ENCODE measurements at places on chromosomes 13 and 19.
A peak's percentile ranks its signal among the peaks of the same experiment; 100 is the strongest.

GRCh38 chr13:111143865-111144540, 28.9 kb downstream of the ARHGEF7 start:
- DNase-seq, result no peak

- DNase-seq, result peak; percentile 47
Measured at GRCh38 chr19:18058208-18059009, 28.3 kb downstream of the IL12RB1 start.

GRCh38 chr13:92954746-92955145, 271.9 kb upstream of the GPC6 start:
- DNase-seq, result no peak

DNA sequence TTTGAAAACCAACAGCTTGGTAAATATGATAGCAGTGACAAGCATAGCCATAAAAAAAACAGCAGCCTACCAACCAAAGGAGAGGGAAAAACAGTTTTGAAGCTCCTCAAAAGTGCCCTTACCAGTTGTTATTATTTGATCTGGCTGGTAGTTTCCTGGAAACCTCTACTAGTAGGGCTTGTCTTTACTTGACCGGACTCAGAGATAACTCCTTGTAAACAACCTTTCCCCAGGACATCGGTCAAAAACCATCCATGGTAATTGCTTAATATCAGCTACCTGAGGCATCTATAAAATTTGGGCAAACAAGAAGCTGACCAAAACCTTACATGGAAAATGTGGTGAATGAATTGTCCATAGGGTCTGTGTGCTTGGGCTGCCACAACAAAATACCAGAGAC, 210.9 kb downstream of the FGF14 start:
- no peak for DNase-seq

- DNase-seq, result no peak
Measured at GRCh38 chr19:5445071-5445470, 10.1 kb upstream of the ZNRF4 start.

GRCh38 chr13:88189728-88190127, 518.6 kb downstream of the SLITRK5 start:
- DNase-seq, result no peak

All from fibroblast of skin of left biceps (primary cell).